ENCODE measurements at places on chromosomes 11 and 22. TPM values are rescaled to one million over a fixed set of nuclear protein-coding genes. Genes with fewer than 3 reads are reported as not detected.

- no peak overlapping the region for H3K4me3 ChIP-seq
- H3K36me3 ChIP-seq = no peaks in the 10 kb centered on the region
- no peaks in the 10 kb centered on the region for H3K4me1 ChIP-seq
- no peak overlapping the region for H3K27ac ChIP-seq
- DNase-seq = no peak
These were observed 176.9 kb downstream of the NAV2 start for GRCh38 chr11:19889531-19889930.

- peaks cover 18% of the 10 kb centered on the region for H3K27me3 ChIP-seq
- no peak for DNase-seq
- H3K36me3 ChIP-seq = no peaks in the 10 kb centered on the region
- no peaks in the 10 kb centered on the region for H3K4me1 ChIP-seq
- no peak overlapping the region for H3K27ac ChIP-seq
- no peak overlapping the region for H3K4me3 ChIP-seq
These were observed 351.8 kb downstream of the BUD13 start for GRCh38 chr11:116420770-116421528.

DNA sequence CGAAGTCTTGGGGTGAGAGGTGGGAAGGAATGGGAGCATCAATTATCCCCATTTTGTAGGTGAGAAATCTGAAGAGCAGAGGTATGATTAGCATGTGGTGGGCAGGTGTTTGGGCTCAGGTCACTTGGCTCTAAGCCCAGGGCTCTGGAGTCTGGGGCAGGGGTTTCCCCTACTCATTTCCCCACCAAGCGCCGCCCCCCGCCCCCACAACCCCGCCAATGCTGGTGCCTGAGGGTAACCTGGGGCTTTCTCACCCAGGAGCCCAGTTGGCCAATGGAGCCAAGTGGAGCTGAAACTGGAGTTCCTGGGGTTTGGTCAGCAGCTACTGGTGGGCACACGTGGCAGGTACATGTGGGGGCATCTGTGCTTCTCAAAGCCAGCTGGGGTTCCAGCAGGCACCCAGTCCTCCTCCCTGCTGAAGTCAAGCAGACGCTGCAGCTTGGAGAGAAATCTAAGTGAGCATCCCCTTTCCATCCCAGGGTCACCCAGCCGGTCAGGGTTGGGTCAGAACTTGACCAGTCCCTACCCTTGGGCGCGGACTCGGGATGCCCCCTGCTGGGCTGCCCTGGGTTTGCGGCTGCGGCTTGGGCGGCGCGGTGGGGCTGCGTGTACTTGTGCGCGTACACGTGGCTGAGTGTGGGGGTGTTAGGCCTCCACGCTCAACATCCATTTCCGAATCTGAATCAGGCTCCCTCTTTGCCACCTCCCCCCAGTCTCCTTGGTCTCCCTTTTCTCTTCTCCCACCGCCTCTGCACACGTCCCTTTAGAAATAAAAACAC is 1.7 kb upstream of the CHRM1 start:
- no peaks in the 10 kb centered on the region for H3K36me3 ChIP-seq
- H3K27me3 ChIP-seq = peaks cover 82% of the 10 kb centered on the region
- H3K4me1 ChIP-seq = peaks cover 42% of the 10 kb centered on the region
- H3K27ac ChIP-seq = peak overlapping the region; percentile 6

- no peaks in the 10 kb centered on the region for H3K36me3 ChIP-seq
- peaks cover 25% of the 10 kb centered on the region for H3K27me3 ChIP-seq
- DNase-seq = no peak
- no peak overlapping the region for H3K4me3 ChIP-seq
- no peaks in the 10 kb centered on the region for H3K4me1 ChIP-seq
These were observed 66.3 kb downstream of the C11orf91 start for GRCh38 chr11:33634291-33634834.

ELFN2 gene
- not detected for polyA plus RNA-seq

GRCh38 chr11:119406005-119406404 is 17.0 kb downstream of the THY1 start:
- H3K36me3 ChIP-seq = no peaks in the 10 kb centered on the region
- H3K4me1 ChIP-seq = no peaks in the 10 kb centered on the region
- peaks cover 18% of the 10 kb centered on the region for H3K27me3 ChIP-seq
- H3K27ac ChIP-seq = no peak overlapping the region

GRCh38 chr22:29105468-29105867 is 32.6 kb downstream of the KREMEN1 start:
- no peak for DNase-seq
- H3K4me1 ChIP-seq = no peaks in the 10 kb centered on the region
- no peak overlapping the region for H3K27ac ChIP-seq

GRCh38 chr11:104073950-104074705 is 37.7 kb downstream of the DDI1 start:
- H3K27ac ChIP-seq = no peak overlapping the region
- H3K4me1 ChIP-seq = peaks cover 8% of the 10 kb centered on the region
- DNase-seq = no peak
- H3K27me3 ChIP-seq = no peaks in the 10 kb centered on the region
- no peaks in the 10 kb centered on the region for H3K36me3 ChIP-seq

DNA sequence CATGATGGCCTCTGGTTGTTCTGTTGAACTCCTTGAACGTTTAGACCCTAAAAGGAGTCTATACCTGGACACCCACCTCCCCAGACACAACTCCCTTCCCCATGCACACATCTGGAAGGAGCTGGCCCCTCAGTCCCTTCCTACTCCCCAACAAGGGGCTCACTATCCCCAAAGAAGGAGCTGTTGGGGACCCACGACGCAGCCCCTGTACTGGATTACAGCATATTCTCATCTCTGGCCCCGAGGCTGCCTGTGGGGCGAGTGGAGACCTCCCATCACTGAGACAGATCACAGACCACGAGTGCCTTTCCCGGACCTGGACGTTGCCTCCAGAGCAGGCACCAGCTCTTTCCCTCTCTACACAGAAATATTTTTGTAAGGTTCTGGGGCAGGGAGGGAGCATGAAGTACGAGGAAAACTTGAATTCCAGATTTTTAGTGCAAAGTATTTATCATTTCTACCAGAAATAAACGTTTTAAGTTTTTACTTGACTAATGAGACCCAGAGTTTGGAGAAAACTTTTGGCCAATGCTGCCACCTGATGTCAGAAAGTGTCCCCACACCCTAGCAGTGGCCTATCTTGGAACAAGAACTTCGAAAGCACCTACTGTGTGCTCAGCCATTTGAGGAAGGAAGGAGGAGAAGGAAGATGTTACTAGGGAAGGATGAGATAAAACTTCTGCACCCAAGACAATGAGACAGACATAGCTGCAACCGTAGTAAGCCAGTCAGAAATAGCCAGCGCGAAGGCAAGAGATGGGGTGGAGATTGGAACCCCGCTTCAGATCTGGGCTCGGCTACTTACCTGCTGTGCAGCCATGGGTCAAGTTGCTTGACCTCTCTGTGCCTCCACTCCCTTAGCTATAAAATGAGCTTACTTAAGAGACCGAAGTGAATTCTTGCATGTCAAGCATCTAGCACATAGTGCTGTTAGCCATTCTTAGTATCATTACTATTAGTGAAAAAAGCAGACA is 10.2 kb upstream of the POU2F3 start:
- H3K36me3 ChIP-seq = no peaks in the 10 kb centered on the region
- H3K4me1 ChIP-seq = peaks cover 5% of the 10 kb centered on the region
- H3K27me3 ChIP-seq = peaks cover 36% of the 10 kb centered on the region
- H3K4me3 ChIP-seq = no peak overlapping the region

GRCh38 chr11:94855666-94856065 is 87.5 kb downstream of the AMOTL1 start:
- H3K4me1 ChIP-seq = peaks cover 10% of the 10 kb centered on the region
- DNase-seq = no peak
- no peak overlapping the region for H3K4me3 ChIP-seq
- peaks cover 6% of the 10 kb centered on the region for H3K36me3 ChIP-seq
- H3K27ac ChIP-seq = no peak overlapping the region

DNA sequence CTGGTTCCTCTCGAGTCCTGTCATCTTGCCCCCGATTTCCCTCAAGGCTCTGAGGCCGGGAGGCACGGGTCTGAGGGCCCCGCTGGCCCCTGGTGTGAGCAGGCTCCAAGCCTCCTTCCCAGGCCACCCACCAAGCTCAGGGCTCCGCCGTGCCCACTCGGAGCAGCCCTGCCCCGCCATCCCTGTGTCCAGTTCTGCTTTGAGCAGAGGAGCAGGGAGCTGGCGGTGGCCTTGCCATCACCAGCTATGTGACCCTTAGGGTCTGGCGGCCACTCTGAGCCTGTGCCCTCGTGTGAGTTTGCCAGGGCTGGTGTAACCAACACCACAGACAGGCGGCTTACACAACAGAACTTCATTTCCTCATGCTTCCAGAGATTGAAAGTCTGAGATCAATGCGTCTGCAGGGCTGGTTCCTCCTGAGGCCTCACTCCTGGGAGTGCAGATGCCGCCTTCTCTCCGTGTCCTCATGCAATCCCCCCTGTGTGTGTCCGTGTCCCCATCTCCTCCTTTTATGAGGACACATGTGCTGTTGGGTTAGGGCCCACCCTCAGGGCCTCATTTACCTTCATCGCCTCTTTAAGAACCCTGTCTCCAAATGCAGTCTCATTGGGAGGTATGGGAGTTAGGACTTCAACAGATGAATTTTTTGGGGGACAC is 36.5 kb upstream of the CELSR1 start:
- H3K27ac ChIP-seq = no peak overlapping the region
- no peaks in the 10 kb centered on the region for H3K27me3 ChIP-seq
- DNase-seq = no peak
- peak overlapping the region; percentile 21 for H3K4me3 ChIP-seq
- peaks cover 30% of the 10 kb centered on the region for H3K4me1 ChIP-seq

DNA sequence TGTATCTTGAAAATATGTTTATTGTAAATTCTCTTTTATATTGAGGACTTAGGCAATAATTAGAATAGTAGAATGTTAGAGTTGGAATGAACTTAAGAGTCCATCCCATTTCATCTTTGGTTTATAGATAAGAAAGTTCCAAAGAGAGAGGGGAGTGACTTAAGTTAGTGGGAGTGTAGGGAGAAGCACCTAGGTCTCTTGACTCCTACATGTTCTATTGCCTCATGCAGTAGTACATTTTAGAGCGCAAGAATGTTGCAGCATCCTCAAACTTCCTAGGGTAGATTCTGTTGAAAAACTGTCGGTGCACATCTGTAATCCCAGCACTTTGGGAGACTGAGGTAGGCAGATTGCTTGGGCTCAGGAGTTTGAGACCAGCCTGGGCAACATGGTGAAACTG is 8.7 kb downstream of the RRM1 start:
- no peak overlapping the region for H3K27ac ChIP-seq
- no peak overlapping the region for H3K4me3 ChIP-seq
- peaks cover 6% of the 10 kb centered on the region for H3K36me3 ChIP-seq
- no peak for DNase-seq

GNG3 gene
- polyA plus RNA-seq = 16.4 TPM

DNA sequence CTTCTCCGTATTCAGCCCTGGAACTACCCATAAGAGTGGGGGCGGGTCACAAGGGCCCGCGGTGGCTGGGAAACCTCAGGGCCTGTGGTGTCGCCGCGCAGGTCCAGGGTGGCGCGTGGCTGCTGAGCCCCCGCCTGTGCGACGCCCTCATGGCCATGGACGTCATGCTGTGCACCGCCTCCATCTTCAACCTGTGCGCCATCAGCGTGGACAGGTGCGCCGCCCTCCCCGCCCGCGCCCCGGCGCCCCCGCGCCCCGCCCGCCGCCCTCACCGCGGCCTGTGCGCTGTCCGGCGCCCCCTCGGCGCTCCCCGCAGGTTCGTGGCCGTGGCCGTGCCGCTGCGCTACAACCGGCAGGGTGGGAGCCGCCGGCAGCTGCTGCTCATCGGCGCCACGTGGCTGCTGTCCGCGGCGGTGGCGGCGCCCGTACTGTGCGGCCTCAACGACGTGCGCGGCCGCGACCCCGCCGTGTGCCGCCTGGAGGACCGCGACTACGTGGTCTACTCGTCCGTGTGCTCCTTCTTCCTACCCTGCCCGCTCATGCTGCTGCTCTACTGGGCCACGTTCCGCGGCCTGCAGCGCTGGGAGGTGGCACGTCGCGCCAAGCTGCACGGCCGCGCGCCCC is 2.4 kb downstream of the DRD4 start:
- peaks cover 8% of the 10 kb centered on the region for H3K36me3 ChIP-seq
- DNase-seq = no peak
- H3K27me3 ChIP-seq = peaks cover 39% of the 10 kb centered on the region
- no peak overlapping the region for H3K4me3 ChIP-seq
- peaks cover 15% of the 10 kb centered on the region for H3K4me1 ChIP-seq

SLC22A9 gene
- not detected for polyA plus RNA-seq

UBQLN3 gene
- not detected for polyA plus RNA-seq

GRCh38 chr11:31107649-31108048 is 261.9 kb downstream of the DCDC1 start:
- no peaks in the 10 kb centered on the region for H3K4me1 ChIP-seq
- no peaks in the 10 kb centered on the region for H3K36me3 ChIP-seq
- peaks cover 5% of the 10 kb centered on the region for H3K27me3 ChIP-seq
- no peak overlapping the region for H3K27ac ChIP-seq

DNA sequence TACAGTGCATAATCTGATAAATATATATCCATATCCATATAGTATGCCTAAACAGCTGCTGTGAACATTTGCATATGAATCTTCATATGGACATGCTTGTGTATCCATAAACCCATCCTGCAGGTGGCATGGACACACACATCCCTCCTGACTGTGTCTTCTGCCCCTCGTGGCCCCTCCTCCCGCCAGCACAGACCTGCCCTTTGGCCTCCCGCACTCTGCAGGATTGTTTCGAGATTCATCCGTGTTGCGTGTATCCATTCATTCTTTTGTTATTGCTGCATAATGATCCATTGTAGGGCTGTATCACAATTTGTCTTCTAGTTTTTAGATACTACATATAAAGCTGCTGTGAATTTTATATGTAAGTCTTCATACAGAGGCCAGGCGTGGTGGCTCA is 24.0 kb downstream of the ZBED4 start:
- H3K4me1 ChIP-seq = peaks cover 26% of the 10 kb centered on the region
- no peaks in the 10 kb centered on the region for H3K36me3 ChIP-seq
- H3K27me3 ChIP-seq = no peaks in the 10 kb centered on the region
- H3K27ac ChIP-seq = no peak overlapping the region

OR56B4 gene
- polyA plus RNA-seq = not detected

DNA sequence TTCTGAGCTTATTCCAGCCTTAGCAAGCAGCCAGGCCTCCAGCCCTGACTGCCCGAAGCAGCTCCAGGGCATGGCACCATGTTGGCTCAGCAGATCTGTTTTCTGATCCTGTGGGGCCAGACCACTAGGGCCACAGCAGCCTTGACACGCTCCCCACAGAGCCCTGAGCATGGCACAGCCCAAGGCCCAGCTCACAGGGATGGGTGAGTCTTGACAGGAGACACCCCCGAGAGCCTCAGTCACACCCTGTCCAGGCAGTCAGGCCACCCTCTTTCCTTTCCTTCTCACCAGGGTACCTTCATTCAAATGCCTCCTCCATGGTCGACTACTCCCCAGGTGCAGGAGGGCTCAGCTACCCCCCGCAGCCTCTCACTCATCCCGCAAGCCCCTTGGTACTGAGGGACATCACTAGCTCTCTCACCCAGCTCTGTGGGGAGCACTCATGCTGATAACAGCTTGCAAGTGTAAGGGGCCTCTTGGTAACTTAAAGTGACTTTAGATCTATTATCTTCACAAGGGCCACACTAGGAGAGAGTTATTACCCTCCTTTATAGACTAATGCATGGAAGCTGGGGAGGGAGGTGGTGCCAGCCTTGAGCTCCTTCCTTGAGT is 3.9 kb upstream of the CDC42BPG start:
- DNase-seq = no peak
- peak overlapping the region; percentile 73 for H3K4me3 ChIP-seq
- peak overlapping the region; percentile 99 for H3K27ac ChIP-seq
